CD4-positive, alpha-beta memory T cell (primary cell): ENCODE measurements at places on chromosomes 12 and 14.

DNA sequence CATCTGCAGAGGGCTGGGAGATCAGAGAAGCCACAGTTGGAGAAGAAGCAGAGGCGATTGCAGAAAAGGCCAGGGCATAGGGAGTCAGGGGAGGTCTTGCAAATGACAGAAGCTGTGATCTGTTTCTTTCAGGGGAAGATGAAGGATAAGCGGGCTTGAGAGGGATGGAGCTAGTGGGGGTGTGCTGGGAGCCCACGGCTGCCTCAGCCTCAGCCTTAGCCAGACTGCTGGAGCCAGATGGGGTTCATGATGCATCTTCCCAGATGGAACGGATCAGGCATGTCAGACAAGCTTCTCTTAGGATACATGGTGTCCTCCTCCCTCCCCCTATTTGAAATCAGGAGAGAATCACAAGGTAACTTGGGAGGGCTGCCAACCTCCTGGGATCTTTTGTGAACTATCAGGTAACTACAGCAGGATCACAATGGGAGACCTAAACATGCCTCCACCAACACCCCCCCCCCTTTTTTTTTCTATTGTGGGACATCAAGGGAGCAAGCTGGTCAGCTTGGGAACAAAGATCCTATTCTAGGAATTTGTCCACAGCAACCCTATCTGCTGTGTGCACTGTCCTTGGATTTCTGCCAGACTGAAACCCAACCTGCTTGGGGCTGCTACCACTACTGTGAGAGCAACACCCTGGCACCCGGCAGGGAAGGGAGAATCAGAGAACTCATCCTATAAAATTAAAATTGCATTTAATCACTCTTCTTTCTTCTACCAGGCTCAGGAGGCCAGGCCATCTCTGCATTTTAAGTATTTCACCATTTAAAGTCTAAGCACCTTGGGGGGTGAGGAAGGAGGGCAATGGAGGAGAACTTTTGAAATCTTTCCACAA is 10.7 kb upstream of the ATP2A2 start:
- no peak overlapping the region for H3K27ac ChIP-seq
- no peaks in the 10 kb centered on the region for H3K4me1 ChIP-seq
- H3K27me3 ChIP-seq, result no peaks in the 10 kb centered on the region
- DNase-seq, result no peak
- H3K4me3 ChIP-seq, result no peak overlapping the region

GRCh38 chr14:91728616-91729183 is 3.2 kb downstream of the CATSPERB start:
- H3K27me3 ChIP-seq, result no peaks in the 10 kb centered on the region
- DNase-seq, result no peak
- H3K36me3 ChIP-seq, result no peaks in the 10 kb centered on the region
- no peak overlapping the region for H3K27ac ChIP-seq
- H3K4me1 ChIP-seq, result no peaks in the 10 kb centered on the region

- no peak overlapping the region for H3K27ac ChIP-seq
- no peak overlapping the region for H3K4me3 ChIP-seq
These were observed 45.4 kb upstream of the SRP54 start for GRCh38 chr14:34937442-34937841.

- H3K4me1 ChIP-seq, result peaks cover 26% of the 10 kb centered on the region
- DNase-seq, result no peak
- H3K4me3 ChIP-seq, result no peak overlapping the region
- H3K36me3 ChIP-seq, result no peaks in the 10 kb centered on the region
- no peak overlapping the region for H3K27ac ChIP-seq
These were observed 224.3 kb upstream of the ATP2B1 start for GRCh38 chr12:89932954-89933353.

DNA sequence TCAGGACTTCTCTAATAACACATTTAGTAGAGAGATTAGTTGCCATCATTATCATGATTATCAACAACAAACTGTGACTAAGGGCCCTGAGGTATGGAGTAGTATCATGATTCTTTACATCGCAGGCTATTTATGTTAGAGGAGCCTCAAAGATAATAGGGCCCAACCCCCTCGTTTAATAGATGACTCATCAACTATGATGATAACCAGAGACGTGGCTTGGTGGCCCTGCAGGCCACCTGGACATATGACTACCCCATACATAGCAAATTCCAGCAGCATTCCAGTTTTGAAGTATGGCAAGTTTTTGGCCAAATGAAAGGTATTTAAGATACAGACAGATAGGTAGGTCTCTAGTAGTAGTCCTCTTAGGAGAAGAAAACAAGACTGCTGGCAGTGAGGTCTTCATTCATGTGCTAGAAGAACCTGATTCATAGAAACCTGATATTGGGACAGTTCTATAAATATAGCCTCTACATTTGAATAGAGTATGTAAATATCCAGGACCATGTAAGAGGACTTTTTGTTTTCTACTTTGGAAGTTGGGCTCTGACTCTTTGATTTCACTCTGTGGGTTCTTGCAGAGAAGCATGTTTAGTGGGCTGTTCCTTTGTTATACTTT is 5.6 kb downstream of the RIC8B start:
- H3K27me3 ChIP-seq, result no peaks in the 10 kb centered on the region
- H3K36me3 ChIP-seq, result peaks cover 7% of the 10 kb centered on the region
- peaks cover 29% of the 10 kb centered on the region for H3K4me1 ChIP-seq
- H3K27ac ChIP-seq, result no peak overlapping the region
- no peak overlapping the region for H3K4me3 ChIP-seq

DNA sequence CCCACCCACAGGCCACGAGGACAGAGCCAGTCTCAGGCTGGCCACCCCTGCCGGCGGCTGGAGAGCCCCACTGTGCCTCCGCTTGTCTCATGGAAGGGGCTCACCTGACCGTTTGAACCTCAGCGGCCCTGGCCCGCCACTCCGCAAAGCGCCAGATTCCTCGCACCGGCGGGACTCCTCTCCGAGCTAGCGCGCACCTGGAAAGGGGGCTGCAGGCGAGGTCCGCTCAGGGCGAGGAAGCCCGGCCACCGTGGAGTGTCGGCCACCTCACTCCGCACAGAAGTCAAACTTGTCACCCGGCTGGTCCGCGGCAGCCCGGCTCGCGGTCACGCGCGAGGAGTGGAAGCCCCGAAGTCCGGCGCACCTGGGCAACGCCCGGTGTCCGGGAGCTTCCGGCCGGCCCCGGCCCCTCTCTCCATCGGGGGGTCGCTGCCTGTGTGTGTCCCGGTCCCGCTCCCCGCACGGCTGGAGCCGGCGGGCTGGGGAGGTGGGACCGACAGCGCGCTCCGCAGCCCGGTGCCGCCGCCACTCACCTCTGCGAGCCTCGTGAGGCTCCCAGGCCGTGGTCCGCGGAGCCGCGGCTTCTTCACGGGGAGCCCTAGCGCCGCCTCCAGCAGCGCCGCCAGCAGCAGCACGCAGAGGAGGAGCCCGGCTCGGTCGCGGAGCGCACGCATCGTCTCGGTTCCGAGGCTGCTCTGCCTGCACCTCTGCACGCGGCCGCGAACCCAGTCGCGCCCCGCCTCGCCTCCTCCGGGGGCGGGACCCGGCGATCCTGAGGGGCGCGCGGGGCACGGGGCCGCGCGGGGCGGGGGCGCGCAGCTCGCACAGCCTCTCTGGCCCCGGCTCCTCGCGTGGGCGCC is at the start of gene ISM2:
ISM2 (minus strand) TSS at position 697 of the 860 bp plus-strand sequence; CDS start at position 674, 23 bp downstream.
- H3K27ac ChIP-seq, result no peak within 1 kb of the TSS
- H3K4me1 ChIP-seq, result peaks cover 8% of the 10 kb centered on the region
- peaks cover 6% of the 10 kb centered on the region for H3K27me3 ChIP-seq
- no peaks in the 10 kb centered on the region for H3K36me3 ChIP-seq
- no peak within 1 kb of the TSS for H3K4me3 ChIP-seq
- peak; percentile 26 for DNase-seq

DNA sequence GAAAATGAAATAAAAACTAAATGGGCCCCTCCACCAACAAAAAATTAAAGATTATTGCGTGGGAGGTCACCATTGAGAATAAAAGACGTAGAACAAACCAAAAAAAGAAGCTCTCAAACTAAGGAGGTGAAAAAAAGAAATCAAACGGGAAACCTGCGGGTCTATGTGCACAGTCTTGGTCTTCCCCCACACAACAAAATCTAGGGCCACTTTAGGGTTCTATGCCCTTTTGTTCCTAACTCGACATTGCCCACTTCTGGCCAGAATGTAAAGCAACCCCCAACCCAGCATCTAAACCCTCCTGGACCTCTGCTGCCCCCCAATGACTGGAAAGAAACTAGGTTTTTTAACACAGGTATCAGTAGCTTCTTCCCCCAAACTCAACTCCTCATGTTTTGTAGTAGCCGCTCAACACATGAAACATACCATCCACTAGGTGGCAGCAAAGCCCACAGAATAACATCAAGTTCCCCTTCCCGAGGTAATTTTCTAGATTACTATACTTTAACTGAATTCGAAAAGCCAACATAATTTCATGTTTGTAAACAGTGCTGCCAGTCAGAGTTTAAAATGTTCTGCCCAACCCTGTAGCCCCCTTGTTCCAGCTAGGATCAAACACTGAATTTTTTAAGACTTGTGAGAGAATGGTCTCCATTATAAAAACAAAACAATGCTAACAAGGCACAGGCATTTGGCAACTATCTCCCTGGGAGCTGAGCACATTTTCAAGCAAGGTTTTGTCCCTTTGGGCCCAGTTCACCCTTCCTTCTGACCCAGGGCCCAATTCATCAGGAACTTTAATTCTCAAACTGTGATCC is 18.7 kb downstream of the DAD1 start:
- peak overlapping the region; percentile 41 for H3K4me3 ChIP-seq
- DNase-seq, result peak; percentile 97
- H3K27ac ChIP-seq, result peak overlapping the region; percentile 69
- H3K4me1 ChIP-seq, result peaks cover 52% of the 10 kb centered on the region
- H3K36me3 ChIP-seq, result peaks cover 23% of the 10 kb centered on the region
- H3K27me3 ChIP-seq, result no peaks in the 10 kb centered on the region

- H3K36me3 ChIP-seq, result no peaks in the 10 kb centered on the region
- DNase-seq, result no peak
- no peak overlapping the region for H3K4me3 ChIP-seq
- no peaks in the 10 kb centered on the region for H3K27me3 ChIP-seq
- H3K4me1 ChIP-seq, result no peaks in the 10 kb centered on the region
- no peak overlapping the region for H3K27ac ChIP-seq
These were observed 72.9 kb upstream of the SFSWAP start for GRCh38 chr12:131637986-131638385.

DNA sequence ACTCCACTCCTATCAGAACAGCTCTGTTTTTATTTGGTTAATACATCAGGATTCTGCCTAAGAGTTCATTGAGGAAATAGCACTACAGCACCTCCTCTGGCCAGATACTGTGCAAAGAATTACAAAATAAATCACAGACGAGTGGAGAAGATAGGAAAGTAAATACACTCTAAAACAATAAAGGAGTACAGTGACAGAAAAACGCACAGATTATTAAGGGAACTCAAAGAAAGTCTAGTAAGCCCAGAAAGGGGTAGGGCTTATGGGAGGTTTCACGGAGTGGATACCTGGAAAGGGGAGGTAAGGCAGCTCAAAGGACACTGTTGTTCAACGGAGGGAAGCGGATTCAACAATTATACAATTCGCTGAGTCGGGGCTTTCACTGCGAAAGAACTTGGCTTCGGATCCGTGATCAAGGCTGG is 5.5 kb downstream of the OR10AD1 start:
- H3K27me3 ChIP-seq, result no peaks in the 10 kb centered on the region
- peak overlapping the region; percentile 99 for H3K27ac ChIP-seq
- peaks cover 42% of the 10 kb centered on the region for H3K4me1 ChIP-seq
- H3K4me3 ChIP-seq, result peak overlapping the region; percentile 82
- no peaks in the 10 kb centered on the region for H3K36me3 ChIP-seq
- DNase-seq, result peak; percentile 51

DNA sequence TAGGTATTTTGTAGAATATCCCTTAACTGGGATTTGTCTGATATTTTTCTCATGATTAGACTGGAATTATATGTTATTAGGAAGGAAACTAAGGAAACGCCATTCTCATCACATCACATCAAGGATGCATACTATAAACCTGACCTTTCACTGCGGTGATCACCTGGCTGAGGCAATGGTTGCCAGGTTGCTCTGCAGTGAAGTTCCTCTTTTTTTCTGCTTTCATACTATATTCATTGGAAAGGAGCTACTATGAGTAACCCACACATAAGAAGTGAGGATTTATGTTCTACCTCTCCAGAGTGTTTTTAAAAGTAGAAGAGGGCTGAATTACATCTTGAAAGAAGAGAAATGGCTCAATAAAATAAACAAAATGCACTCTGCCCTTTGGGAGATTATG is 31.0 kb upstream of the GRIP1 start:
- H3K27me3 ChIP-seq, result no peaks in the 10 kb centered on the region
- H3K4me3 ChIP-seq, result no peak overlapping the region
- H3K4me1 ChIP-seq, result peaks cover 15% of the 10 kb centered on the region
- DNase-seq, result no peak
- no peak overlapping the region for H3K27ac ChIP-seq
- H3K36me3 ChIP-seq, result no peaks in the 10 kb centered on the region

DNA sequence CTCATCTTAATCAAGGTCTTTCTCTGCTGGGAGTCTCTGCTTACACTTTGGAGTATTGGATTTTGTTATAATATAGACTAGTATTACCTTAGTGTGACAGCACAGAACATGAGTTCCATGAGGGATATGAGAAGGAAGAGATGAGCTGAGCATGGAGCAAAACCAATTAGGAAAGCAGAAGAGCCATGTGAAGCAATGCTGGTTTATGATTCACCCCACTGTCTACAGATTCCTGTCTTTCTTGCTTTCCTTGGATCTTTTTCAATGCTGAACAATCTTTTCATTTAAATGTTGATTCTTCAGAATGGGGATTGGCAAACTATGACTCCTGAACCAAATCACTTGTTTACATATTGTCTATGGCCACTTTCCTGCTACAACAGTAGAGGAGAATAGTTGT is 70.4 kb upstream of the KITLG start:
- H3K4me1 ChIP-seq, result no peaks in the 10 kb centered on the region
- no peaks in the 10 kb centered on the region for H3K27me3 ChIP-seq
- H3K27ac ChIP-seq, result no peak overlapping the region
- no peak for DNase-seq
- no peak overlapping the region for H3K4me3 ChIP-seq

GRCh38 chr12:52971679-52972329 is 22.9 kb downstream of the KRT18 start:
- DNase-seq, result no peak
- no peak overlapping the region for H3K4me3 ChIP-seq
- H3K36me3 ChIP-seq, result no peaks in the 10 kb centered on the region
- no peak overlapping the region for H3K27ac ChIP-seq
- no peaks in the 10 kb centered on the region for H3K27me3 ChIP-seq
